ENCODE measurements at places on chromosomes 1 and 21.
A peak's percentile ranks its signal among the peaks of the same experiment; 100 is the strongest.

DNA sequence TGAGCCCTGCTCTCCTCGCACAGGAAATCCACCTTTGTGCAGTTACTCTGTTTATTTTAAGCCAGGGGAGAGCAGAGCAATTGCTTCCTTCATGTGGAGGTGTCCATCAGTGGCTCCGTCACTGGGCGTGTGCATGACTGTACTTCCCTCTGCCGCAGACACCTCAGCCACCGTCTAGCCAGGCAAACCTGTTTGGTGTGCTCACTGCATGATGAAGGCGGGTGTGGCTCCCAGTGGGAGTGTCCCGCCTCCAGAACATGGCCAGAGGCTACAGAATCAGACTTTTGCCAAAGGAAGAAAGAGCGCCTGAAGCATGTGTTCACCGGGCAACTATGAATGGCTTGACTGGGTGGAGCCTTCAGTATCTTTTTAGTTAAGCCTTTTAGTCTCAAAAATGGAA lies 26.1 kb upstream of the LAMC2 start:
- DNase-seq: no peak

- no peak for DNase-seq
Observed at GRCh38 chr1:151553659-151554058, 13.6 kb downstream of the TUFT1 start.

GRCh38 chr1:61047061-61047460 lies 35.3 kb upstream of the NFIA start:
- no peak for DNase-seq

- DNase-seq: no peak
Observed at GRCh38 chr1:8039071-8039470, 13.0 kb upstream of the ERRFI1 start.

DNA sequence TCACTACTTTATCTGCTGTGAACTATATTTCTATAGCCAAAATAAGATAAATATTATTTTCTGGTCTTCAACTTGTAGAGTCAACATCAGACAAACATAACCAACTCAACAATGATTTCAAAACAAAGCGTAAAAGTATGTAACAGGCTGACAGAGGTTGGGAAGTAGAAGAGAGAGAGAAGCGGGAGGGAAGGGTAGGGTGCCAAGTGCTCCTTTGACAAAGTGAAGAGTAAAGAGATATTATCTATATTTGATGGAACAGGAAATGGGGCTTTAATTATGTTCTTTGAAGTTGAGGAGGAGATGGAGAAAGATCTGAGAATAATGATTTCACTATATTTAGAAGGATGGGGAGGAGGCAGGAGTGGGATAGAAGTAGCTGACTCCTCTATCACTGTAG lies 70.1 kb downstream of the DNTTIP2 start:
- no peak for DNase-seq

- DNase-seq: peak; percentile 20
Observed at GRCh38 chr1:159071970-159072582, 4.5 kb downstream of the AIM2 start.

DNA sequence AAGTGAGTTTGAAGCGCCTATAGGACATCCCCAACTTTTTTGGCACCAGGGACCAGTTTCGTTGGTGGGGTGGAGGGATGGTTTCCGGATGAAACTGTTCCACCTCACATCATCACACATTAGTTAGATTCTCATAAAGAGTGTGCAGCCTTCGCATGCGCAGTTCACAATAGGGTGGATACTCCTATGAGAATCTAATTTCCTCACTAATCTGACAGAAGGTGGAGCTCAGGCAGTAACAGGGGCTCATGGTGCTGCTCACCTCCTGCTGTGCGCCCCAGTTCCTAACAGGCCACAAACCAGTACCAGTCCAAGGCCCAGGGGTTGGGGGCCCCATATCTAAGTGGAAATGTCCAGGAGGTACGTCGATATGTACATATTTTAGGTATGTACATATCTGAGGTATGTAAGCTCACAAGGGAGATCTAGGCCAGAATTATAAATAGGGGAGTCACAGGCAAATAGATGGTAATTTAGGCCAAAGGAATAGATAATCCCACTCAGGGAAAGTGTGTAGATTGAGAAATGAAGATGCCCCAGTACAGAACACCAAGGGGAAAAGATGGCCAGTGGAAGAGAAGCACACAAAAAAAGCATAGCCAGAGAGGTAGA lies 27.5 kb upstream of the RASAL2 start:
- DNase-seq: no peak

GRCh38 chr1:27179379-27179778 lies 24.5 kb upstream of the SLC9A1 start:
- no peak for DNase-seq

DNA sequence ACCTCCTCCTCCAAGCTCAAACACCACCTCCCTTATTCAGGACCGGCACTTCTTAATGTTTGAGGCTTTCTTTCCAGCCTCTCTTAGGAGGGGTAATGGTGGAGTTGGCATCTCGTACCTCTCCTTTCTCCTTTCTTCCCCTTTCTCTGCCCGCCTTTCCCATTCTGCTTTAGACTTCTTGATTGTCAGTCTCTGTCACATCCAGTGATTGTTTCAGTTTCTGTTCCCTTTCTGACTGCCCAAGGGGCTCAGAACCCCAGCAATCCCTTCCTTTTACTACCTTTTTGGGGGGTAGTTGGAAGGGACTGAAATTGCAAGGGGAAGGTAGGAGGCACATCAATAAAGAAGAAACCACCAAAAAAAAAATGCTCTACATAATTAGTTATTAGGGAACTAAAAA lies 5.6 kb downstream of the ELK4 start:
- DNase-seq: no peak

GRCh38 chr1:22641906-22642636 lies 1.4 kb upstream of the C1QC start:
- peak; percentile 86 for DNase-seq

GRCh38 chr1:66182026-66182425 lies 351.9 kb upstream of the SGIP1 start:
- no peak for DNase-seq

DNA sequence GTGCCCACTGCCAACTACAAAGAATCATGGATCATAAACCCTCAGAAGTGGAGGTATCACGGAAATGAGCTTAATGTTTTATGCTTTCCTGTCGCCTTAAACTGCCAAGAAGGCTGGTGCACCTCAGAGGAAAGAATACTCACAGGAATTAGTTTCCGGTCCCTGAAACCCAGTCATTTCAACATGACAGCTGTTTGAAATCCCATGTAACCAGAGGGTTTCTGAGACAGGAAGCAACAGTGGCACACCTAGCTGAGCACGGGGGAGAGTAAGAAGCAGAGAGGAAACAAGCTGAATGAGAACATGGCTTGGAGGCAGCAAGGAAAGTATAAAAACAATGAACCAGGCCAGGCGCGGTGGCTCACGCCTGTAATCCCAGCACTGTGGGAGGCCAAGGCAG lies 3.9 kb downstream of the JAK1 start:
- DNase-seq: no peak

- no peak for DNase-seq
Observed at GRCh38 chr1:40689737-40690136, 1.8 kb upstream of the NFYC start.

DNA sequence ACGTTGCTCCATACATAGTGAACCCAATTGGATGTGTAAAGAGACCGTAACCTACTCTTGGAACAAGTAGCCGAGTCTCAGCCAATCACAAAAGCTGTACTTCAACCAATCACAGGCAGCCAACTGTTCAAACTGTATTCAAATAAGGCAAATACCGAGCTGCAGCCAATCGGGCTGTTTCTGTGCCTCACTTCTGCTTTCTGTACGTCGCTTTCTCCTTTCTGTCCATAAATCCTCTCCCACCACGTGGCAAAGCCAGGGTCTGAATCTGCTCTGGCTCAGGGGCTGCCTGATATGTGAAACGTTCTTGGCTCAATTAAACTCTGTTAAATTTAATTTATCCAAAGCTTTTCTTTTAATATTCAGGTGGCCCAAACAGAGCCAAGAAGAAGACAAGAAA lies 210.3 kb downstream of the URB2 start:
- no peak for DNase-seq

DNA sequence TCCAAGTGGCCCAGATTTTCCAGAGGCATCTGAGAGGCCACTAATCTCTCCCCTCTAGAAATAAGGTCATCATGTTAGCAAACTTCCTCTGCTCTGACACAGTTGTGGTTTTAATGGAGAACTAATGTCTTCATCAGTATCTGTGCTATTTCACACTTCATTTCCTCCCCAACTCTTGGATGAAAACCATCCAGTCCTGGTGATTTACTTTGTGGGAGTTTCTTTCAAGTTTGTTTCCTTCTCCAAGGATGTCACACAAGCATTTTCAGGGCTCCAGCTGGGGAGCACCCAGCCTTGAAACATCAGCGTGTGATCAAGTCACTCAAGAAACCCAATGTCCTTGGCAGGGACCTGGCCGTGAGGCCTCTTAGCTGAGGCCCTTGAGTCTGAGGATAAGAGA lies 38.8 kb downstream of the TBX15 start:
- DNase-seq: no peak

GRCh38 chr1:15684042-15684461 lies at the start of gene PLEKHM2:
Gene PLEKHM2, plus strand, starts transcription at chr1:15684320. Its CDS starts 239 bp downstream, at chr1:15684559.
- peak; percentile 87 for DNase-seq

DNA sequence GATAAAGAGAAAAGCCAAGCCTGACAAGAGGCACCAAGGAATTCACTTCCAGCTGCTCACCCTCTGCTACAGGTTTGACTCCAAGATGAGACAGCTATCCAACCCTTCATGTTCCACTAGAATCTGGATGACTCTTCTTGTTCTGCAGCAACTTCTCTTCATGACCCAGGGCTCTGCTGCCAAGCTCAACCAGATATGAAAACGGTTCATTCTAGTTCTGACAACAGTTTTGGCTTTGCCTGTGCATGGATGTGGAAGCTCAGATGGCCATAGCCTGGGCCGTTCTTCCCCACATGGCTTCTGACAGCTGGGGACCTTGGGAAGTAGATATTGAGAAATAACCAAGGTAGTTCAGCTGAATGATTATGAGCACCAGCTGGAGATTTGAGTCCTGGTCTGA lies 13.7 kb downstream of the PI4KB start:
- no peak for DNase-seq

DNA sequence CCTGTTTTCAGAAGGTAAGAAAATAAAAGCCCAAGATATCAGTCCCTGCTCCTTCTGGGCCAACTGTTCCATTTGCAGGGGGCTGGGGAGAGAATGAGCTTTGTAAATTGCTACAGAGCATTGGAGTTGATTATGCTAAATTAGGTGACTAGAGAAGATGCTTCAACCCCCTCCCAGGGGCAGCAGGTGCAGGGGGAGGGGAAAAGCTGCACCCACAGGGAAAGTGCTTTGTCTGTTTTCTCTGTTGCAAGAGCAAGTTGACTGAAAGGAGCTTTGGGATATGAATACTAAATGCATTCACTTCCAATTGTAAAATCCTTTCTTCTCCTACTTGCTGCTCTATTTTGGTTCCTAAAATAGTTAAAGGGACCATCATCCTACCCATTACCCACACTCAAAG lies 16.5 kb upstream of the PIGM start:
- no peak for DNase-seq

- no peak for DNase-seq
Observed at GRCh38 chr1:210259561-210259960, 27.0 kb downstream of the SERTAD4 start.

DNA sequence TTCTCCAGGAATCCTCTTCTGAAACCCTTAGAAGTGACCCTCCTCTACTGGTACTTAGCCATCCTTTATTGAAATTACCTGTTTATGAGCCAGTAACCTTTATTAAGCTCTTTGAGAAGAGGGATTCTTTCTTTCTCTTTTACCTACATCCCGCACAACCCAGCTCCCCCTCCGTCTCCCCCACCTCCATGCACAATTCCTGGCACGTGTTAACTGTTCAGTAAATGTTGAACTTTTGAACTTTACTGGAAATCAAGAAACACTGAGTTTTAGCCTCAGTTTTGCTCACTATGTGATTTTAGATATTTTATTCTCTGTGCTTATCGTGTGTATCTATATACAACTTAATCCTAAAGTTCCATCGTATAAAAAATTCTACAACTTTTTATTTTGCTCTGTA lies 1.8 kb downstream of the TMED5 start:
- DNase-seq: no peak

GRCh38 chr1:31575369-31576140 lies 760 bp upstream of the TINAGL1 start:
- no peak for DNase-seq

GRCh38 chr1:92307980-92308379 lies 9.1 kb downstream of the RPAP2 start:
- DNase-seq: no peak

DNA sequence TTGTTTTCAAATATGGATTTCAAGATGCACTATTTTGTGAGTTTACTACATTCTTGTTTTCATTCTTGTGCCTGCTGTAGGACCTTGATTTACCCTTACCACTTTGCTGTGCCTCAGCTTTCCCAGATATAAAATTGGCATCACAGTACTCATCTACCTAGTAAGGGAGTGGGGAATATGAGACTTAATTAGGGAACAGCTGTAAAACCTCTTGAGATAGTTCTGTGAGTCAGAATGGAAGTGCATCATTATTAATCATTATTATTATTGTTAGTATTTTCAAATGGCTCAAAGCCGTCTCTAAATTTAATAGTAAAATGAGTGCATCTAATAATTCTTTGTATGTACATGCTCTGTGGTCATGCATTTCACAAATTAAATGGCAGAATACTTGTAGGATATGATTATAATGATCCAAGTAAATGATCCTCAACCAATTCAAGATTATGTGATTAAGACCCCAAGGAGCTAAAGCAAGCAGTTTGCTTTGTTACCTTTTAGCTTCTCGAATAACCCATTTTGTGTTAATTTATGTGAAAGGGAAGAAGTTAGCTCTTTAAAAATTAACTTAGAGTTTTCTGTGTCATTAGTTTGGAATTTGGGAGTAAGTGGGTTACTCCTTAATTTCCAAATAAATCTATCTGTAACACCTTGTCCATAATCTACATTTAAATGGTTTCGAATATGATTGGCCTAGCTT lies 155.4 kb downstream of the NFIA start:
- DNase-seq: no peak

DNA sequence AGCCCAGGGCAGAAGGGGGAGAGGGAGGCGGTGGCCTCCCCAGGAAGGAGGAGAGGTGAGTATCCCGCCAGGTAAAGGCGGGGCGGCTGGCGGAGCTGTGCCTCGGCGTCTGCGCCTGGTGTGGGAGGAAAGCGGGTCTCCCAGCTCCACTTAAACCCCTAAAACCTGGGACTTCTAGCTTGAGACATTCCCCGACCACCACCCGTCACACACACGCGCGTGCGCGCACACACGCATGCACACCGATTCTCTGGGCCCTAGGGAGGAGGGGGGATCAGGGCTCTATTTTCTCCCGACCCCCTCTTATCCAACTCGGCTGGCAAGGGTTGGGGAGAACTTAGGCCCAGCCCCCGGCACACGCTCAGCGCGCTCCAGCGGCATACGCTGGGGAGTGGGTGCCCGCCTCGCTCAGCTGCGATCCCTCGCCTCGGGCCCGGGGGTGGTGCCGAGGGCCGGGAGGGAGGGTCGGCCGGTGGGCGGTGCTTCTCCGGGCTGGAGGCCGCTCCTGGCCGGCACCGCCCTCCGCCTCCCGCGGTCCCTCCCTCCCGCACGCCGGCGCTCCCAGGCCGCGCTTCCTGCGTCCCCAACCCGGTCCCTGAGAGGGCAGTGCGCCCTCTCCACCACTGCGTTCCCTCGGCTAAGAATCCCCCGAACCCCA lies at the start of gene TMEM51:
TMEM51 (plus strand) TSS at position 564 of the 658 bp plus-strand sequence. CDS start 61,341 bp downstream, outside the sequence.
- DNase-seq: peak; percentile 62

- no peak for DNase-seq
Observed at GRCh38 chr1:206666954-206667665, 17.6 kb upstream of the MAPKAPK2 start.

GRCh38 chr1:114286179-114286578 lies 132.5 kb upstream of the SYT6 start:
- DNase-seq: no peak

All from GM13977 (cell line).